ENCODE measurements at places on chromosomes 5 and 9.

- no peak for DNase-seq
Observed at GRCh38 chr9:18766989-18767550, 265.9 kb downstream of the SAXO1 start.

DNA sequence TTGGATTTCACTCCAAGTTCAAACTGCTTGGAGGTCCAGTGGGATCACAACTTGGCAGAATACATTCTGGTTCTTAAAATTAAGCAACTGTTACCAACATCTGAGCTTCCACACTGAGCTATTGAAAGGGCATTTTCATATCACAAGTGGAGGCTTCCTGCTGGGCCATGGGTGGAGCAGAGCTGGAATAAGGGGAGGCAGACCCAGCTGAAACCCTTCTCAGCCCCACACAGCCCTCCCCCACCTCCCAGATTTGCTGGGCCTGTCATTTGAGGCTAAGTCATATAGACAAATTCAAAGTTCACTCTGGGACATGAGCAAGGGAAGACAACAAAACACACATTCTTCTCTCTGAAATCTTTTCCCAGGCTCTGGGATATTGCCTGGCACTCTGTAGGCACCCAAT lies 79.9 kb downstream of the ACTL7B start:
- no peak for DNase-seq

DNA sequence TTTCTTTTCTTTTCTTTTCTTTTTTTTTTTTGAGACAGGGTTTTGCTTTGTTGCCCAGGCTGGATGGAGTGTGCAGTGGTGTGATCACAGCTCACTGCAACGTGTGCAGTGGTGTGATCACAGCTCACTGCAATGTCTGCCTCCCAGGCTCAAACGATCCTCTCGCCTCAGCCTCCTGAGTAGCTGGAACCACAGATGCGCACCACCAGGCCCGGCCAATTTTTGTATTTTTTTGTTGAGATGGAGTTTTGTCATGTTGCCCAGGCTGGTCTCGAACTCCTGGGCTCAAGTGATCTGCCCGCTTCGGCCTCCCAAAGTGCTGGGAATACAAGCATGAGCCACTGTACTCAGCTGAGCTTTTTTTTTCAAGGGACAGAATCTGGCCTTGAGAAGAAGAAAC lies 36.8 kb upstream of the TJP2 start:
- DNase-seq: no peak

GRCh38 chr9:107316795-107317661 lies 33.9 kb downstream of the RAD23B start:
- DNase-seq: no peak

- no peak for DNase-seq
Observed at GRCh38 chr5:155047818-155048217, 34.3 kb downstream of the KIF4B start.

DNA sequence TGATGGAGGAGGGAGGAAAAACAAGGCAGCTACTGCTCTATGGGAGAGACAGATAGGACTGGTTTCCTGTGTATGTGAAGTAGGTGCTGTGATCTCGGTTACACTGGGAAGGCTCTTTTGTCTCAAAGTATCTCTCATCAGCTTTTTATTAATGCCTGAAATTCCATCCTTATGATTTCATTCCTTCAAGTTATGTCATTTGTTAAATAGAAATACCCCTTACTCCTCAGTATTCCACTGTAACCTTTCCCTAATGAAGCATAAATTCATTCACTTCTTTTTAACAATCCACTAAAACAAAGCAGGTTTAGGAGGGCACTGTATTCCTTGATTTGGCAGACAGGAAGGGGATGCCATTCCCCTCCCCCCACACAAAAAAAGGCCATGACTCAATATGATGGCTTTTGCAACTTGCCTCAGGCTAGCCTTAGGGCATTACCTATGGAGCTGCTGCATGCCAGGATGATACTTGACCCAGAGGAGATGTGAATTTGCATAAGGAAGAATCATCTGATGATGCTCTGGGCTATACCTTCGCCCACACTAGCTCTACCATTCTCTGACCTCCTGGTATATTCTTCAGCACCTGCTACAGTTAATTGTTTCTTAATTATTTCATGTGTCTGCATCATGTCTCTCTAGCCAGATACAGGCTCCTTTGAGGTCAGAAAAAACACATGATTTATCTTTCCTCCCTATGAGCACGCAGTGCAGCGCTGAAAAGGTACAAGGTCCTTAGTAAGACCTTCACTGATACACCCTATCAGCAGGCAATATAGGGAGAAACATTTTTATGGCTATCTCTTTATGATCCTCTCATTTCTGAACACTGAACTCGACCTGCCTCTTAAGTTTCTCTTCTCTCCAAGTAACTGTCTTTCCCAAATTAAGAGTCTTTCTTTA lies 26.3 kb downstream of the NR3C1 start:
- DNase-seq: no peak

GRCh38 chr9:2489838-2490314 lies 131.7 kb upstream of the VLDLR start:
- DNase-seq: no peak

DNA sequence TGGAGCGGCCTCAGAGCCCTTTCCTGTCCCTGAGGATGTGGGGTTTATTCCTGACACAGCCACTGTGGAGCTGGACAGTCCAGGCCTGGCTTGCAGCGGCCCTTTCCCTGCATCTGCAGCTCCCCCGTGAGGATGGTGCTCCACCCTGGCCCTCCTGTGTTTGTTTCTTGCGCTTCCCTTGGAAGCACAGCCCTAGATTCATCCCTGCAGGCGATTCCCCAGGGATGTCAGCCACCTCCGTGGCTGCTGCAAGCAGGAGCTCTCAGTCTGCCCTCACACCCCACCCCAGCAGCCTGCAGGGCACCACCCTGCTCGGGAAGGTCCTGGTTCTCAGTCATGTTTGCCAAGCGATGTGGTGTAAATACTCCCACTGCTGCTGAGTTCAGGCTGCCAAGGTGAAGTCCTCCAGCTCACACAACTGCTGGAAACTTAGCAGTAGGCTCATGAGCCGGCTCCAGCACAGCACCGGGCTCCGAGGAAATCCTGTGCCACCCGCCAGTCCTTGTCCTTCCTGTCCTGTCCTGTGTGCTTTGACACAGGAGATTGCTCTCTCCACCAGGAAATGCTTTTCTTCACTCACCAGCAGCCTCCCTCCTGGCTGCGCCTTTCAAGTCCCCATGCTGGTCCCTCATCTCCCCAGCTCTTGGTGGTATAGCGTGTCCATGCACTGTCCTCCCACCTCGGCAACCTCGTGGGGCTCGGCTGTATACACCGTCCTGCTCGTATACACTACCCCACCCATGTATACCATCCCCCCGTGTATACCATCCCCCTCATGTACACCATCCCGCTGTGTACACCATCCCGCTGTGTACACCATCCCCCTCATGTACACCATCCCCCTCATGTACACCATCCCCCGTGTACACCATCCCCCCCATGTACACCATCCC lies 16.2 kb downstream of the ROPN1L start:
- DNase-seq: no peak

GRCh38 chr5:2205596-2206226 lies 323.0 kb upstream of the IRX4 start:
- DNase-seq: no peak

GRCh38 chr9:100099722-100100042 lies 639 bp downstream of the INVS start:
- peak; percentile 9 for DNase-seq

DNA sequence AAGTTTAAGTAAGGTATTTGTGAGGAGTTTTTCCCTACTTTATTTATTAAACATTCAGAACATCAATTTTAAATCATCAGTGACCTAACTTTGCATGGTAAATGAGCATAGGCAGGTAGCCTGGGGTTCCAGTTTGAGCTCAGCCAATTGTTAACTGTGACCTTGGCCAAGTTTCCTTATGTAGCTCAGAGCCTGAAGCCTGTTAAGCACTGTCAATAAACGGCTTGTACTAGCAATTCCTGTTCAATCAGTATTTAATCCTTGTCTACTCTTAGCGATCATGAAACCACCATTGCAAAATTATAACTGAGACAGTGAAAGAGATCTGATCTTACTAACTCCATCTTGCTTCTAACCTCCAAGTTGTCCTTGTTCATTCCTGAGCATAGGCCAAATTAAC lies 4.7 kb upstream of the SOWAHA start:
- DNase-seq: no peak

- DNase-seq: no peak
Observed at GRCh38 chr5:138273834-138274188, 610 bp downstream of the GFRA3 start.

- DNase-seq: no peak
Observed at GRCh38 chr9:3768712-3769457, 243.1 kb upstream of the RFX3 start.

DNA sequence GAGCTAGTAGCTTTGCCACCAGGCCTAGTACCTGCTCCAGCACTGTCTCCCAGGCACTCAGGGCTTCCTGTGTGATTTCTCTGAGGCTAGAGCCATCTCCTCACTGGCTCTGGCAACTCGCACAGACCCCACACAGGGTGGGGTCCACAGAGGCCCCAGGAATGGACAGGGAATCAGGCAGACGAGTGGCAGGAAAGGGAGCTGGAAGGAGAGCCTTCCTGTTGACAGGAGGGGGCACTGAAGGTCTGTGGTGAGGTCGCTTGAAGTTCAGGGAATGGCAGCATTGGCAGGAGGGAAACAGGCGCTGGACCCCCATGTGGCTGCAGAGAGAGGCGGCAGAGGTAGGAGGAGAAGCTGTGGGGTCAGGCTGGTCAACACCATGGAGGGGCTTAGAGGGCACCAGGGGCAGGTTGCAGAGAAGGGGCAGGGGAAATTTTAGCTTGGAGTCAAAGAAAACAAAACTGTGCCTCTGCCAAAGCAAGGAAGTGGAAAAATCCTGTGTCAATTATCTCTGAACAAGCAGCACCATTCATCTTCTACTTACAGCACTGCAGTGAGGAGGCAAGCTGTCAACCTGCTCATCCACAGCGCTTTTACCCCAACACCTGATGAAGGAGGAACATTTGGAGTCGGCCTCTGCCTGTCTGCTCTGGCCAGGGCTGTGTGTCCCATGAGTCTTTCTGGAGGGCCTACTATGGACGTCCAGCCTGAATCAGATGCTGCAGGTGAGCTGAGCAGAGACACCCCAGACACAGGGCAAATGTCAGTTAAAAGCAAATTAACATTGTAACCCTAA lies 270.2 kb downstream of the FSTL4 start:
- DNase-seq: no peak

DNA sequence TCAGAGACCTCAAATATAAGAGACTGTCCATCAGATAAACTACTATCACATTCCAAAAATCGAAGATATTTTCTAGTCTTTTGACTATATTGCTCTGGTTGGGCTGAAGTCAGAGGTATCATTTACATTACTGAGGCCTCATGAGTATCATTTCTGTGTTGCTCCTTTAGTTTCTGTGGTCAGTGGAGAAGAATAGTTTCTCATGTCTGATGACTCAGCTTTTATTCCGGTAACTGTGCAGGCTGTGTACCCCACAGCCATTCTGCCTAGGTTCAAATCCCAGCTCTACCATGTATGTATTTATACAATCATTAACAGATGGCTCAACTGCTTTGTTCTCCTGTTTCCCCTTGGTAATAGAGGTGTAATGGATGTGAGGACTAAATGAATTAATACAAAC lies 179.3 kb downstream of the ALDH1A1 start:
- DNase-seq: no peak

DNA sequence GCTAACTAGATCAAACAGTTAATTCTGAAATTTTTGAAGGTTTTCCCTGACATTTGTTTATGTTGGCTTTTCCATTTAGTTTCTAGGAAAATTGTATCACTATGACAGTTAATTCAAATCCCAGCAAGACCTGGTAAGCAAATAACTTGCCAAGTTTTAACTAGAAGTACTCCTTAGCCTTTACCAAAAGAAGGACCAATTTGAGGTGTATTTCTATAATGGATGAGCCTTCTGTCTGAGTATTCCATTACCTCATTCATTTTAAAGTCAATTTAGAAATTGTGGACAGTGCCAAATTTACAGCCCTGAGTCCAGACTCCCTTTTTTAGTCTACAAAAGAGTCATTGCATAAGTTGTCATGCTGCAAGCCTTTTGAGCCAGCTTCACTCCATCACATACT lies 687.6 kb downstream of the CETN3 start:
- DNase-seq: no peak

DNA sequence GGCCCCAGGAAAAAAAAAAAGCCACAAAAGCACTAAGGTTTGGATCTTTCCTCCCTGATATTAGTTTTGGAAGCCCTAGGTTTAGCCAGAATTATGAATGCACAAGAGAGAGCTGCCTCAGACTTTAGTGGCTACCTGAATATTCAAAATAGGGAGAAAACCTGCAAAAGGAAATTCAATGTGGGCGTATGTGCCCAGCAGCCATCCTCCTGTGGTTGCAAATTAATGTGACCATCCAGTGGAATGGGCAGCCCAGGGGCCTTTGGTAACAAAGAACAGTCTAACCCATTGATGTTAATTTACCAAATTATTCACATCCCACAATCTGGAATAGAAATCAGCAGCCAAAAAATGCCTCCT lies 298.4 kb downstream of the CWC27 start:
- DNase-seq: no peak

DNA sequence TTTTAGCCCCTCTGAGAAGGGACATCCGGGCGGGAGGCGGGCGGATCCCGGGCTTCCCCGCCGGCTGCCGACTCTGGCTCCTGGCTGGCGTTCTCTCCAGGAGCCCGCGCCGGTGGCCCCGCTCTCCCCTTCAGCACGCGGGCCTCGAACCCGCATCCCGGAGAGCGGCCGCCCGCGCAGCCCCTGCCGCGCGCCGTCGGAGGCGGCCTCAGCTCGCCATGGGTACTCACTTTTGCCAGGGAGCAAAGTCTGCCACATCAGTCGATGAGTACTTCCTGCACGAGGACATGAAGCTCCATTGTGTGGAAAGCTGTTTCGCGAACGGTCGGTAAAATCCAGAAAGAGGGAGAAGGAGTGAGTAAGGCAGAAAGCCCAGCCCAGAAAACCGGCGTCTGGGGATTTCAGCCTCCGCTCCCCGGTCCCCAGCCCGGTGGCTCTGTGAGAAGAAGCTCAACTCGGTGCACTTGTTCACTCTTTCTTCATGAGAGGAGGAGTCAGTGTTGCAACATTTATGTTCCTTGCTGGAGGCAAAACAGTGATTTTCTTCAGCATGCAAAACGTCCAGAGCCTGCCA lies at the start of gene PRLR:
Gene PRLR (minus strand): TSS at position 450 of the 574 bp plus-strand sequence. CDS start 140,867 bp downstream, outside the sequence.
- DNase-seq: no peak

DNA sequence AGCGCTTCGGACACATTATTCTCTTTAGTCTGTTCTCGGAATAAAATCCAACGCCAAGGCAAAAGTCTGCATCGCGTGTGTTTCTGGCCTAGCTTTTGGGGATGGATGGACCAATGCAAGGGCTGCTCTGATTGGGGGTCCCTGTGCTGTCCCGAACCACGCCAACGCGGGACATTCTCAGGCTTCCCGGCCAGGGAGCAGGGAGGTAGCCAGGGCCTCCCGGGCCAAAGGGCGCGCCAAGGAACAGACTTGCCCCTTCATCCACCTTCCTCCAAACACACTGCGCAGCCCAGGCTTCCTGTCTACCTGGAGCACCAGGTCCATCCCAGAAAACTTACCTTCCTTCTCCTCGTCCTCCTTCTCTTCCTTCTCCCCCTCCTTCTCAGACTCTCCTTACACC lies 113.0 kb upstream of the SELENOP start:
- DNase-seq: no peak

- no peak for DNase-seq
Observed at GRCh38 chr9:76876098-76876497, 29.8 kb downstream of the PRUNE2 start.

- DNase-seq: no peak
Observed at GRCh38 chr5:97388794-97389193, 205.7 kb upstream of the RIOK2 start.

Measured in activated CD4-positive, alpha-beta T cell treated with anti-CD3 and anti-CD28 coated beads, Interleukin-2, Interleukin-6, amounts not matched to agents 100 ng/mL and 50 ng/mL, durations not matched to agents 16 hours and 8 hours (primary cell).